BJ (cell line): ENCODE measurements at places on chromosomes 1 and 21. TPM values are rescaled to one million over a fixed set of nuclear protein-coding genes. Genes with fewer than 3 reads are reported as not detected.

The ZNF670 gene
- polyA plus RNA-seq = 0.66 and 1.6 TPM in 2 replicates

The KRTAP19-2 gene
- polyA plus RNA-seq = not detected in 2 replicates

GRCh38 chr21:29490016-29490415, 191.3 kb downstream of the BACH1 start:
- no peak for DNase-seq

DNA sequence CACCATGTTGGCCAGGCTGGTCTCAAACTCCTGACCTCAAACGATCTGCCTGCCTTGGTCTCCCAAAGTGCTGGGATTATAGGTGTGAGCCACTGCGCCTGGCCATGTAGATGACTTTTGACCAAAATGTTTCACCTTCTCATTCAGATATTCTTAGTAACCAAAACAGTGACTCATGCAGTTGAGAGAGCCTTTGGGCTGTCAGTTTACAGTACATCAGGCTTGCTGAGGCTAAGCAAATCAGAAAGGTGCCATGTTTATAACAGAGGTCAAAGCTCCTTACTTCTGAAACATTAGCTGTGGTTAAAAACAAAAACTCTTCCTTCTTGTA, 21.0 kb downstream of the CNIH4 start:
- DNase-seq = no peak

DNA sequence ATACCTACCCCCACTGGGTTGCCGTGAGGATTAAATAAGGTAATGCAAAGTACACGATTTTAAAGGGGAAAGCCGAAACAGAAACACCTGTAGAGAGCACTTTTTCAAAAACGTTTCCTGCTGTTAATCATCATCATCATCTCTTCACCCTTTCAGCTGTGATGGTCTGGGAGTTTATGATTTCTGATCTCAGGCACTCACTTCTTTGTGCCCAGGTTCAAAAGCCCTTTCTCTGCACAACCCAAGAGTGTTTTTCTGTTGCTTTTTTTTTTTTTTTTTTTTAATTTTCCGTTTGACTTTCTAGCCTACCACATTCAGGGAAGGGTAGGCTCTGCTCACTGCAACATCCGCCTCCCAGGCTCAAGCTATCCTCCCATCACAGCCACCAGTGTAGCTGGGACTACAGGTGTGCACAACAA, 936 bp upstream of the UBXN11 start:
- no peak for DNase-seq

- DNase-seq = no peak
Measured at GRCh38 chr21:26499495-26499894, 73.6 kb downstream of the CYYR1 start.
